ENCODE measurements at places on chromosomes 3 and 15.
A peak's percentile ranks its signal among the peaks of the same experiment; 100 is the strongest.

DNA sequence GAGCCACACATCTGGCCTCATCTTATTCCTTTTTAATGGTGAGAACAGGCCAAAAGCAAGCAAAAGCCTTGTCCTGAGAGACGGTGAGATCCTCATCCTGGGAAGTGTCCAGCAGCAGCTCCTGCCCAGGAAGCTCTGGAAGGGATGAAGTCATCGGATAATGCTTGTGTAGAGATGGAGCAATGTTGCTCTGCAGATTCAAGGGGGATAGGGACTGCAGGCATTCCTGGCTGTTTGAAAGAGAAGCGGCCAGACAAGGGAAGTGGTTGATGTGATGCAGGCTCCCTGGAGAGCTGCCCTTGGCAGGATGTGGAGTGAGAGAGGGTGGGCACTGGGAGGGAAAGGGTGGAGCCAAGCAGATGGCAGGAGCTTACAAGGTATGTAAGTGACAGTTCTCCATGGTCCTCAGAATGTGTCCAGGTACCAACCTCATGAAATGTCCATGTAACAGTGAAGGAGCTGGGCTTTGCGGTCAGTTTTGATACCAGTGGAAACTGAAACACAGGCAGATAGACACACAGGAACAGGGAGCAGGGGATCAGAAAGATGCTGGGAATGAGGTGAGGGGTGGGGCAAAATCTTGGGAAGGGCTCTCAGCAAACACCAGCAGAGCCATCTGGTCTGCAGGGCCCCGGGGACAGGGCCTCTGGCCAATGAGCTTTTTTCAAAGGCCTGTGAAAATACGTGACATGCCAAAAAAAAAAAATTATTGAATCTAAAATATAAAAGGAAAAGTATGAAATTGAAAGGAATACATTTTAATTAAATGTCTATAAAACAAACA, 32.2 kb upstream of the LACTB start:
- DNase-seq, result no peak

GRCh38 chr3:184715943-184716621, 4.2 kb upstream of the MAGEF1 start:
- no peak for DNase-seq

GRCh38 chr3:84444726-84445521, 513.9 kb upstream of the CADM2 start:
- no peak for DNase-seq

- no peak for DNase-seq
Measured at GRCh38 chr15:69857686-69858391, 239.9 kb downstream of the TLE3 start.

DNA sequence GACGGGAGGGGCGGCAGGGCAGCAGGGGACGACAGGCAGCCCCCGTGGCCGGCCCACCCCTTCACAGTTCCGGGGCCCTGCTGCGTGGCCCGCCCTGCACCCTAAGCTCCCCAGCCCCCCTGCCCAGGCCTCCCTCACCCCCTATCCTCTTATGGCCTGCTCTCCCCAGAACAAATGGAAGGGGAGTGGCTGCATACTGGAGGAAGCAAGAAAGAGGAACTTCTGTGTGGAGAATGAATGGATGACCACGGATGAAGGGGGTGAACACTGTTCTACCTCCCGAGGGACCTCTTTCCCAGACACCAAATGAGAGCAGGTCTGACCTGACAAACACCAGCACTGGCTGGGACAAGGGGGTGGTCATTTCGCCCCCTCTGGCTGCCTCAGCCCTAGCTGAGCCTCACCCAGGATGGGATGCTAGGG, 25.0 kb downstream of the SEC61A1 start:
- DNase-seq, result no peak

DNA sequence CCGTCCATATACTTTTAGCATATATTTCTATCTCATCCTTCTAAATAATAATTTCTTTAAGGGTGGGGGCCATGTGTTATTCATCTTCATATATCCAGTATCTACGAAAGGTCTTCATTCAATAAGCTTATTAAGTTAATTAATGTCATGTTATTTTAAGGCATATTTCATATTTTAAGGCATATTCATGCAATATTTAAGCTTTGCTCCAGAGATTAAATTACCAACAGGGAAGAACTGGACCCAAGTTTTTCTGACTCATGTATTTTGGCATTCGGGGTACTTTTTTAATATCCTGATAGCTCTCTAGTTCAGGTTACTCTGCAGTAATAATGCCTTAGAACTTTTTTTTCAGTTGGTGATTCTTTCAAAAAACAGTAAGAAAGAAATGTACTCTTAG, 27.4 kb downstream of the PHC3 start:
- DNase-seq, result no peak

DNA sequence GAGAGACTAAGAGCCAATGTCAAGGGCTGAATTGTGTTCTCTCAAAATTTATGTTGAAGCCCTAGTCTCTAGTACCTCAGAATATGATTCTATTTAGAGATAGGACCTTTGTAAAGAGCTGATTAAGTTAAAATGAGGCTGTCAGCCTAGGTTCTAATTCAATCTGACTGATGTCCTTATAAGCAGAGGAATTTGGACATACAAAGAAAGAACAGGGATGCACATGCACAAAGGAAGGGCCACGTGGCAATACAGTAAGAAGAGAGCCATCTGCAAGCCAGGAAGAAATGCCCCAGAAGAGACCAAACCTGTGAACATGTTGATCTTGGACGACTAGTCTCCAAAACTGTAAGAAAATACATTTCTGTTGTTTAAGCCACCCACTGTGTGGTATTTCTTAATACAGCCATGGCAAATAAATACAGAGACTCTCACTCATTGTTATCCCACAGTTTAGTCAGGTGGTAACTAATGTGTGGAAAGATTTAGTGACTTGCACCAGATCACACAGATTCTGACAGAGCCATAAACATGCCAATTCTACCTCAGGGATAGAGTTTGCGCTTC, 652.2 kb downstream of the NAALADL2 start:
- no peak for DNase-seq

GRCh38 chr15:98138910-98139309, 178.4 kb downstream of the ARRDC4 start:
- DNase-seq, result no peak

- peak; percentile 62 for DNase-seq
Measured at GRCh38 chr15:93451265-93451664, 362.3 kb upstream of the RGMA start.

DNA sequence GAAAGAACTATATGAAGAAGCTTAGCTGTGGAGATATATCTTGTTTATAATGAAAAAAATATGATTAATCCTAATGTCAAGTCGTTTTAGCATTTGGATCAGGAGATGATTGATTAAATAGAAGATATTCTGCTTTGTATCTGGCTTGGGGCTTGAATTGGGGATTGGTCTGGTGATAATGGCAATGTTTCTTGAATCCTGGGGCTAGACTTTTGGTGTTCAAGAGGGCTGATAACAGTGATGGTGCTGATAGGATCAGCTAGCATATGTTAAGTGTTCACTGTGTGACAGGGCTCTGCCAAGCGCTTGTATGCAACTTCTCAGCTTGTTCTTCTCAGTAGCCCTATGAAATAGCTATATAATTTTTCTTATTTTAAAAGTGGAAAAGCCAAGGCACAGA, 20.2 kb downstream of the CNOT10 start:
- no peak for DNase-seq

GRCh38 chr15:90597577-90597976, 67.9 kb downstream of the CRTC3 start:
- DNase-seq, result no peak

DNA sequence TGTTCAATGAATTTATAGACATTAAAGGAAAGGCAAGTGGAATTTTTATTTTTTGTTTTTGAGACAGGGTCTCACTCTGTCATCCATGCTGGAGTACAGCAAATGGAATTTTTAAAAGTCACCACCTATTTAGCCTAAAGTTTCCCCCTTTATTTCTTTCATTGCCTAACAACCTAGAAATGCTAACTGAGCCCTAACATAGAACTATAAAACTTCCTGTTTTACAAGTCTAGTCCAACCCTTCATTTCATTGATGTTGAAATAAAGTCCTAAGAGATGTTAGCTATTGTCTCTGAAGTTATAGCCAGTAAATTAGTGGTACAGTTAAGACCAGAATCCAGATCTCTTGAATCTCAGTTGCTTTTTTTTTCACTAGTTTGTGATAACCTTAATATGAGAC, 39.0 kb downstream of the MAPK6 start:
- no peak for DNase-seq

GRCh38 chr3:132283916-132284405, 33.2 kb upstream of the ACP3 start:
- DNase-seq, result no peak

GRCh38 chr3:134267996-134268395, 17.3 kb upstream of the RYK start:
- DNase-seq, result no peak

- DNase-seq, result no peak
Measured at GRCh38 chr3:11282250-11283138, 10.3 kb downstream of the ATG7 start.

DNA sequence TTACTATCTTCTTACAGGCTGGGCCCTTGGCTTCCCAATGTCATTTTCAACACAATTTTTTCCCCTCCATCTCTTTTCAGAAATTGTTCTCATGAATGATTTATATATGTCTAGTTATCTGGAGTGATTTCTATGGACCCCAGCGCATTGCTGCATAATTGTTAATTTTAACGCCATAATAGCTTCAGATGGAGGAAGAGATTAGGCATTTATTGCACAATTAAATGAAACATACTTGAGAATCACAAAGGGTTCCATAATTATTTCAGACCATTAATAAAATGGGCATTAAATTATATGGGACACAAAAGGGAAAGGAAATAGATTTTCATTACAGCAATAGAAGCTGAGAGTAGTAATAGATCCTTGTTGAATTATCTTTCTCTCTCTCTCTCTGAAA, 70.3 kb upstream of the SOX14 start:
- DNase-seq, result no peak

GRCh38 chr3:102410616-102411015, 24.2 kb upstream of the ZPLD1 start:
- no peak for DNase-seq

Data from NCI-H748 treated with DMSO at 0.1 percent for 48 hours (cell line).